NCI-H69 (cell line): ENCODE measurements at places on chromosomes 3 and 15.

- no peak for DNase-seq
These were observed 527.9 kb upstream of the TBL1XR1 start for GRCh38 chr3:177725165-177725564.

DNA sequence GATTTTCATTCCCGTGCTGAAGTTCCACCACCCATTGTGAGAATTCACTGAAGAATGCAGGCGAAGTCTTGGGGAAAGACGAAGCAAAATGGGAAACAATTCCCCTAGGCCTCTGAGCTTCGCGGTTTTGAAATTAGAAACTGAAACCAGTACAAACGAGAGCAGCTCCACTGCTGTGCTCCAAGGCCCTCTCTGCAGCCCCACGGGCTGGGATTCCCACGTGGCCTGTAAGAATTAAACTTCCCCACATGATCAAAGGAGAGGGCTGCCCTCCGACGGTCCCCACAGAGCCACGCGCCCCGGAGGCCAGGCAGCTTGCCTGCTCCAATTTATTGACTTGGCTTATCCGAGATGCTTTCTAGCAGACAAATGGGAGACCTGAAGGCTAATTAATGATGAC, 144.0 kb downstream of the GREM1 start:
- peak; percentile 43 for DNase-seq

DNA sequence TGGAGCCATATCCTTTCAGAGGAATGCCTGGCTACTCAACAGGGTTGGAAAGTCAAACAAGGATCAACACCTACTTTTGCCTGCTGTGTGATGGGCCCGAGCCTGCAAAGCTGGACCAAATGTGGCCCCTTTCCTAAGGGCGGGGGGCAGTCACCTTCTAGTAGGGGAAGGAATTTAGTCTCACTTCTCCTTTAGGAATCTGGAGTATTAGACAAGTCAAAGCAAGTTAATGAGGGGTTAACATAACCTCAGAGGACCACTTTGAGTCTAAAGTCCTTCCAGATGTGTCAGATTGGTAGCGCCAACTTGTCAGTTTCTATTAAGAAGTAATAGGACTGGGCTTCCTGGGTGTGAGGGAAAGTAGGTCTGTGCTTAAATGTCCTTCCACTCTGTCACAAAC, 6.8 kb downstream of the EXOSC7 start:
- DNase-seq: no peak

DNA sequence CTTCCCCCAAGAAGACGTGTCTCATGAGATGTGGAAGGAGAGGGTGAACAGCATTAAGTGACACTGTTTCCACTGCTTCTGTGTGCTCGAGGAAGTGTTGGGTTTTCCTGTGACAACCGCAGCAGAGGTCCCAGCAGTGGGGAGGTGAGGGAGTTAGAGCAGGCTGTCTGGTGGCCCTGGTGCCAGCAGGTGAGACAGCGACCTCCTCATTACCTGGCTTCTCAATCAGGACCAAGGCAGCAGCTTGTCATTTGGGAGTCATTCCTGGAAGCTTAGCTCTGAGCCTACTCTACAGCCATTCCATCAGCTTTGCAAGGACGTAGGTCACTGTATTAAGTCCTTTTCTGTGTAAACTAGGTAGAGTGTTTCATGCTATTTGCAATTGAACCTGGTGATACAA, 63.3 kb upstream of the RGMA start:
- no peak for DNase-seq

DNA sequence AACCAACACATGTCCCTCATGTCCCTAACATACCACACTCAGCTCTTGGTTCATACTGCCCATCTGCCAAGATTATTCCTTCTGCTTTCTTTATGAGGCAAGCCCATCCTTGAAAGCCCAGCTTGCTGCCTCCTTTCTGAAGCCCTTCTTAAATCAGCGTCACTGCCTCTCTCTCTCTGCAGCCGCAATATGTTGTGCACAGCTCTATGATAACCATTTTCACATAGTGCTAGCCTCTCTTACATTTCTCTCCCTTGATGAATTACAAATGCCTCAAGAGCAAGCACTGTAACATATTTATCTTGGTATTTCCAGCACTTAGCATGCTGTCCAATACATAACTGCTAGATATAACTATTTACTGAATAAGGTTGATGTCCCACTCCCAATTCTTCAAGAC, 86.5 kb downstream of the TNIK start:
- no peak for DNase-seq

DNA sequence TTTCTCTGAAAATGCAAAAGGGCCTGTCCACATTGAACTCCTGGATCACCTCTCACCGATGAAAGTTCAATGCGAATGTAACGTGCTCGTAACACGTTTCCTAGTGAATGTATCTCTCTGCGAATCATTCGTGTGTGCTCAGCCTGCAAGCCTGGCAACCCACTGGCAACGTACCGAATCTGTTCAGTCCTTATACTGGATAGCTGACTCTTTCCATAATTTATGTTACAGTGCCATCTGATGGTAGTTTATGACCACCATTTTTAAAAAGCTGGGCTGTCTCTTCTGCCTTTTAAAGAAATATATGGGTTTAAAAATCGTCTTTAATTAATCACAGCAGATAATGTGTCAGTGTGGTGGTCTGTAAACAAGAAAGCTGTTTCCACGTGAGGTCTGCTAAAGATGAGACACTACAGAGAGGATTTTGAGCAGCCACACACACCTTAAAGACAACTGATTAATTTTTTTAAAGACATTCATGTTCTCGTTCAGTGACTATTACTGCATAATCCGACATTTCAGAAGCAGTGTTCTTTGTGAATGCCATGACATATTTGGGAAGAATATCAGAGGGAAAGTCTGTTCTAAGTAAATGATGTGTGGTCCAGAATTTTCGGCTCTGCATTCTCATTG, 69.4 kb upstream of the FOXP1 start:
- peak; percentile 84 for DNase-seq

DNA sequence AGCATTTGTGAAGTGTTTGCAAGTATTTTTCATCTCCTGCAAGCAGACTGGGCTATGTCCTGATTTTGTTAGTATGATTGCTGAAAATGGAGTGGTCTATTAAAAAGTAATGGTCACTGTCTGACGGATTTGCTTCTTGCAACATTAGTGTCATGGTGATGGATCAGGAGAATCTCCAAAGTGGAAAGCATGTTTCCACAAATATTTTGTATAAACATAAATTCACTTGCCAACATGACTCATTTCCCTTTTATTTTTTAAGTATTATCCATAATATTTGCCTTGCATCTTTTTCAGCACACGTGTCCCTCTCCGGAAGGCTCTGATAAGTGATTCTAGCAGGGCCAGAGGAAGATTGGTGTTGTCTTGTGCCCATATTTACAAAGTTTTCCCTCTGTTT, 27.4 kb upstream of the CACNA2D3 start:
- DNase-seq: no peak

DNA sequence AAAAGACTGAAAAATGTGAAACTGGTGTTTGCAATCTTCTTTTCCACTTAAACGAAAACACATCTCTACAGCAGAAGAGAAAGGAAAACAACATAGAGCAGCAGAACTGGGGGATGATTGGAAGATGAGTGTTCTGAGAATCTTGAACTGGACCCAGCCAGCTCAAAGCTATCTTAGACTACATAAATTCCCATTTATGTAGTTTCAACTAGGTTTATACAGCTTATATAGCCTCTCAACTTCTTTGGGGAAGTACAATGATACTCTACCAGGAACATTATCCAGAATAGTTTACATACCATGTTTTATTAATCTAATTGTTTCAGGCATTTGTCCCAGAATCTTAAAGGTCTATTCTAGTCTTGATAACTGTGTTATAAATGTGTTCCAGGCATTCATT, 658.2 kb upstream of the LMCD1 start:
- no peak for DNase-seq

GRCh38 chr3:27613846-27614500, 108.2 kb downstream of the EOMES start:
- DNase-seq: no peak

- DNase-seq: peak; percentile 29
These were observed 18.0 kb downstream of the KLHL24 start for GRCh38 chr3:183653209-183654064.

- DNase-seq: no peak
These were observed 15.8 kb upstream of the THBS1 start for GRCh38 chr15:39564972-39565665.

DNA sequence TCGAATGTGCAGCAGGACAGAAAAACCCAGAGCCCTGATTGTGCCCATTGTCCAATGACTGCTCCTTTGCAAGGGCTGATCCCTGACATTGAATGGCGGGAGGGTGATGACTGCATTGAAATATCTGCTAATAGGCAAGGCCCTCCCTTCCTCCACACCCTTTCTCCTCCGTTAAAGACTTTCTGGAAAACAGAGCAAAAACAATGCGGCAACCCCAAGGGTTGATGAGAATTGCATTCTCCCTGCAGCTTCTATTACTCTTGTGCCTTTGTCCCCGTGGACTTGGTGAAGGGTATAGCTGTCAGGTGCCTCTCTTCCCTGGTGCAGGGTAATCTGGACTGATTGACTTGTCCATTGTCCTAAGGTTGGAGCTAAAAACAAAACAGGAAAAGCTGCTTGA, 71.8 kb downstream of the THSD4 start:
- DNase-seq: no peak

DNA sequence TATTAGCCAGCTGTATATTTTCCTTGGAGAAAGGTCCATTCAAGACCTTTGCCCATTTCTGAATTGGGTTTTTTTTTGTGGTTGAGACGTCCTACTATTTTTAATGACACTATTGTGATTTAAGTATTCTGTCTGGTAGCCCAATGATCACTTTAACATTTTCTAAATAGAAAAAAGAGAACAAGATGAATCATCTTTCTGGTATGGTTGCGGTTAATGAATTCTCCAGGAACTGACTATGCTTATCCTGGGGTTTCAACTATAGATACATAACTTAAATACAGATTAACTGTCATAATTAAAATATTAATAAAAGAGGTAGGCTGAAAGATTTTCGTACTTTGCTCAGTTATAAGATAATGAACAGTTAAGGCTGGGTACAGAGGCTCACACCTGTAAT, 51.9 kb downstream of the PBRM1 start:
- DNase-seq: no peak

- no peak for DNase-seq
These were observed 574.0 kb downstream of the NAALADL2 start for GRCh38 chr3:175433026-175433674.

DNA sequence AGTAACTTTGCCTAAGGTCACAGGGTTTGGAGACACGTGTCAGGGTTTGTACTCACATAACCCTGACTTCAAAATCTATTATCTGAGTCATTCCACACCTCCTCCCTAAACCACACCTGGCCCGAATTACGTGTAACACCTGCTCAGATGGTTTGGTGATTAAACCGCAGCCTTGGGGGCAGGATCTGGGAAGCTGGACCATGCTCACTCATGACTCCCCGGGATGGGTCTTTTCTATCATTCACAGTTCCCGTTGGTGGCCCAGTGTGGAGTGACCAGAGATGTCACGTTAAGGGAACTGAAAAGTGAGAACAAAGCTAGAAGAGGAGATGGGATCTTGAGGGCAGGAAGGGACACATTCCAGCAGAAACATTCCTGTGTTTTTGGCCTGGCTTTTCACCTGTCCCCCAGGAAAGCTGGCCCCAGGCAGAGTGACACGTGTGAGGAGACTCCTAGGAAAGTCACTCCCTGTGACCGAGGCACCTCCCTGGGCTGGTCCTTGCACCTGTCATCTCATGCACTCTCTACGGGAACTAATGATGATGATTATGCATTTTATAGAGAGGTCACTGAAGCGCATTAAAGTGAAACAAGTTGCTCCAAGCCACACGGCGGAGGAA, 75.4 kb upstream of the POMGNT2 start:
- DNase-seq: no peak

DNA sequence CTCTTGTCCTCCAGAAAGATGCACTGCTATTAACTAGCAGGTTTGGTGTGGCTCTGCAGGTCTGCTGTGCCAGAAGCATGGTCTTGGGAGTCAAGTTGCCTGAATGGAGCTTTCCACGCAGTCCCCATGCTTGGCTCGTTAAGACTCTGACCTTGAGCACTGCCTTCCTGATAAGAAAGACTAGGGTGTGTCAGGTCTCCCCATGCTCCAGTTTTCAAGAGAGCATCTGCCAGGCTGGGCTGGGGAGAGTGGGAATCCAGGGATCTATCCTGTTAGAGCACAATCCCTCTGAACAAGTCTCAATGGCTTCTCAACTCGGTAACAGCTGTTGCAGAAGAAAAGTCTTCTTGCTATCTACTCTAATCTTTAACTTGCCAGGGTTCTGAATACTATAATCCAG, 98.2 kb downstream of the TJP1 start:
- DNase-seq: no peak

- DNase-seq: peak; percentile 83
These were observed 44.6 kb downstream of the NR2C2 start for GRCh38 chr3:14991818-14992612.

- DNase-seq: no peak
These were observed 304.0 kb upstream of the TPRG1 start for GRCh38 chr3:188867691-188868265.

GRCh38 chr3:122457706-122458105, 41.8 kb upstream of the WDR5B start:
- DNase-seq: no peak

- peak; percentile 48 for DNase-seq
These were observed 438.7 kb upstream of the KCNMB2 start for GRCh38 chr3:178097576-178097975.
